Activated CD4-positive, alpha-beta T cell treated with anti-CD3 and anti-CD28 coated beads, Interleukin-2, amount 50 U/mL, for 1 hour (primary cell): ENCODE measurements at places on chromosomes 13 and 19.

DNA sequence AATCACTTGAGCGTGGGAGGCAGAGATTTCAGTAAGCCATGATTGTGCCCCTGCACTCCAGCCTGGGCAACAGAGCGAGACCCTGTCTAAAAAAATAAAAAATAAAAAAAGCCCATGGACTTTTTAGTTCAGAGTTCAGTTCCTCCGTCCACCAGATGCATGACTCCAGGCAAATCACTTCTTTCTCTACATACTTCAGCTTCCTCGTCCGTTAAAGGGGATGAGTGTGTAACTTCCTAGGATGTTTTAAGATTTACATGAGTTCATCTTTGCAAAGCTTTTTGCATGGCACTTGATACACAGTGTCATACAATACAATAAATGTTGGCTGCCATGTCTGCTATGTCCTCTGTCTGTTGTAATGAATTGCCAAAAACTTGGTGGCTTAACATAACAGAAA is 10.0 kb upstream of the FFAR2 start:
- DNase-seq, result no peak

DNA sequence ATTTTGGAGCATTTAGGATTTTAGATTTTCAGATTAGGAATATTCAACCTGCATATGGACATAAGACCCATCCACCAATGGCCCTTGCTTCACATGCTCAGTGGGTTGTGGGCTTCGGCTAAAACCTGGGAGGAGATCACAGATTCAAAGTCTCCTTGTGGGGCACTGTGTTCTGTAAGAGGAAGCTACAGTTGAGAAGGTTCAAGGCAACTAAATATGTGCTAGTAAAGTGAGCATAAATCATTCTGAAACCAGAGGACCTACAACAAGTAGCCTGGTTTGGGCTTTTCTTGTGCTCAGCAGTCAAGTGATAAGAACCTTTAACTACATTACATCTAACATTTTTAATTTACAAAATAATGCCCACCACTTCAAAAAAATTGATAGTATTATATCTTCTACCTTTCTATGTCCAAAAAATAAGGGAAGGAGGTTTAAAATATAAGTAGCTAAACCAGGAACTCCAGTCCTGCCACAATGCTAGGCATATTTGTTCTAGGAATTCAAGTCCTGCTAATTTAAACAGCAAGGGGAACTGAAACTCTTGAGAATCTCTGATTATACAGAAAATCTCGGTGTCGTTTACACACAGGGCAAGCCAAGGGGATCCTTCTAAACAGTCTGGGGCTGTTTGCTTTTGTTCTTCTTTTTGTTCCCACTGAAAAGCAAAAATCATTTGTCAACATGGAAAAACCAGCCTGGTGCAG is 36.6 kb downstream of the FOXO1 start:
- DNase-seq, result no peak

- peak; percentile 19 for DNase-seq
Measured at GRCh38 chr19:13788991-13789390, 6.3 kb upstream of the ZSWIM4 start.

GRCh38 chr13:76991432-76991795 is 467 bp upstream of the CLN5 start:
- DNase-seq, result peak; percentile 65
